Lower lobe of right lung (tissue), 2 donors: ENCODE measurements at places on chromosomes 13 and 19. TPM values are rescaled to one million over a fixed set of nuclear protein-coding genes. Genes with fewer than 3 reads are reported as not detected.

GRCh38 chr13:35917942-35918645, 213.1 kb downstream of the DCLK1 start:
- H3K4me1 ChIP-seq = no peaks in the 10 kb centered on the region
- H3K27ac ChIP-seq = no peak overlapping the region
- H3K27me3 ChIP-seq = no peaks in the 10 kb centered on the region
- no peak for DNase-seq
- H3K36me3 ChIP-seq = no peaks in the 10 kb centered on the region
- H3K4me3 ChIP-seq = no peak overlapping the region

GRCh38 chr13:49679246-49679645, 12.0 kb downstream of the EBPL start:
- no peak overlapping the region for H3K27ac ChIP-seq
- no peak for DNase-seq
- no peak overlapping the region for H3K4me3 ChIP-seq
- no peaks in the 10 kb centered on the region for H3K36me3 ChIP-seq
- H3K27me3 ChIP-seq = no peaks in the 10 kb centered on the region
- no peaks in the 10 kb centered on the region for H3K4me1 ChIP-seq

Gene SLC7A10
- total RNA-seq = 0.62 TPM

GRCh38 chr19:28737021-28737895, 475.7 kb downstream of the UQCRFS1 start:
- DNase-seq = no peak
- H3K4me3 ChIP-seq = no peak overlapping the region
- H3K27me3 ChIP-seq = no peaks in the 10 kb centered on the region
- no peaks in the 10 kb centered on the region for H3K4me1 ChIP-seq
- no peaks in the 10 kb centered on the region for H3K36me3 ChIP-seq
- no peak overlapping the region for H3K27ac ChIP-seq

- peaks cover 5% of the 10 kb centered on the region for H3K27me3 ChIP-seq
- H3K4me3 ChIP-seq = no peak overlapping the region
- H3K27ac ChIP-seq = no peak overlapping the region
These were observed 329.2 kb downstream of the LIG4 start for GRCh38 chr13:107886118-107886517.

DNA sequence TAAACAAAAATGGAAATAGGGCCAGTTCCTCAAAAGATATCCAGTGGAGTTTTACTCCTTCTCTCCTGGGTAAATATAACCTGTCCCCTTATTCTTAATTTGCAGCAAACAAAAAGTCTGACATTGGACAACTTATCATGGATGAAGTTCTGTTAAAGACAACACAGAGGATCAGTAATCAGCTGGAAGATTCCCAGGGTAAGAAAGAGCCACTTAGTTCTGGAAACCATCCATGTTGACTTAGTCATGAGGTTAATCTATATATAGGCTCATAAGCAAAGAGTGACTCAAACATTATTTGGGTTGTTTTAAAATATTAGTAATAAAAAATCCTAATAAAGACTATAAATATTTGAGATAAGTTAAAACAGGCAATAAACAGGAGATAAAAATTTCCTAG, 40.5 kb upstream of the EBPL start:
- no peaks in the 10 kb centered on the region for H3K27me3 ChIP-seq
- no peak for DNase-seq
- no peaks in the 10 kb centered on the region for H3K4me1 ChIP-seq
- no peak overlapping the region for H3K4me3 ChIP-seq
- peaks cover 17% of the 10 kb centered on the region for H3K36me3 ChIP-seq

- DNase-seq = no peak
- no peak overlapping the region for H3K4me3 ChIP-seq
- peaks cover 8% of the 10 kb centered on the region for H3K27me3 ChIP-seq
- no peak overlapping the region for H3K27ac ChIP-seq
- peaks cover 4% of the 10 kb centered on the region for H3K4me1 ChIP-seq
These were observed 1.6 kb downstream of the ADGRE3 start for GRCh38 chr19:14673088-14673487.

Gene ZNF829
- total RNA-seq = 2.6 TPM

Gene CEACAM16
- not detected for total RNA-seq

Gene CYP4F22
- 0.24 TPM for total RNA-seq

DNA sequence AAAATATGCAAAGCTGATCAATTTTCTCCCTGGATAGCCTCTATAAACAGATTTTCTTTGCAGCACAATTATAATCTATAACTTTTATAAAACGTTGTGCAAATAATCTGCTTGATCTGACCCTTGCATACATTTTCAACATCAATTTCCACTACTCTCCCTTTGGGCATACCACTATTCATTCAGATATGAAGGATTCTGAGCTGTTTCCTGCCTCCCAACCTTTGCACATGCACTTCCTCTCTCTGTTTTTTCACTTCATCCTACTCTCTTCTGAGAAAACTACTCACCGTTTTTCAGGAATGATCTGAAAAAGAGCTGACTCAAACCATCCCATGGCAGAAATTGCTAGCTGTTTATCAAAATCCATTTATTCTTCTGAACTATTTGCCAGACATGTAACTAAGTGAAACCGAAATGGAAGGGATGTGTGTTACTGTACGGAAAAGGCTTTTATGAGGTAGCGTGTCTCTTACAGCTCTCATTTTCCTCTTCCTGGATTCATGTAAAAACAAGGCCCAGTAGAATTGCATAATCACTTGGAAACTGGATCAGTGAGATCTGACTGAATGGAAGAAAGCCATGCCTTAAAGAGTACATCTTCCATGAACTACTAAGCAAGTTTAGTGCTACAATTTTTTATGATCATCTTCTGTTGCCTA, 1447.3 kb upstream of the MIR17HG start:
- no peaks in the 10 kb centered on the region for H3K4me1 ChIP-seq
- H3K36me3 ChIP-seq = no peaks in the 10 kb centered on the region
- H3K27me3 ChIP-seq = no peaks in the 10 kb centered on the region
- no peak overlapping the region for H3K4me3 ChIP-seq
- no peak for DNase-seq

Gene GPR183
- 9.0 TPM for total RNA-seq

- no peaks in the 10 kb centered on the region for H3K27me3 ChIP-seq
- H3K36me3 ChIP-seq = no peaks in the 10 kb centered on the region
- no peak for DNase-seq
- peaks cover 12% of the 10 kb centered on the region for H3K4me1 ChIP-seq
- no peak overlapping the region for H3K27ac ChIP-seq
- no peak overlapping the region for H3K4me3 ChIP-seq
These were observed 19.7 kb downstream of the EFNB2 start for GRCh38 chr13:106515635-106516254.
